ENCODE measurements at places on chromosomes 12 and 14.

DNA sequence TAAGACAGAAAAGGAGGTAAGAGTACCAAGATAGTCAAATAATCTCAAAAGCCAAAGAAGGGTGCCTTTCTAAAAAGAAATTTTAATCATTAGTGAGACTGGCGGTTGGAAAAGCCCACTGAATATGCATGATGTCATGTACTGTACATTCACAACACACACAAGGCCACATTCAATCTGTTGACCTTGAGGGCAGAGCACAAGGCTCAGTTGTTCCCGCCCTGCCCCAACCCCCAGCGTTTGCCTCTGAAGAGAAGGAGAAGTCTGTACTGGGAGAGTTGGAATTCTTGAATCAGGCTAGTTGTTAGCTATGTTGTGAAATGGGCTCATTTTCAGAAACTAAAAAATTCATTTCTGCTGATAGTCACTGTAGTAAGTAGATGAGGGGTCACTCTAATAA is 50.2 kb upstream of the NID2 start:
- no peak for DNase-seq

DNA sequence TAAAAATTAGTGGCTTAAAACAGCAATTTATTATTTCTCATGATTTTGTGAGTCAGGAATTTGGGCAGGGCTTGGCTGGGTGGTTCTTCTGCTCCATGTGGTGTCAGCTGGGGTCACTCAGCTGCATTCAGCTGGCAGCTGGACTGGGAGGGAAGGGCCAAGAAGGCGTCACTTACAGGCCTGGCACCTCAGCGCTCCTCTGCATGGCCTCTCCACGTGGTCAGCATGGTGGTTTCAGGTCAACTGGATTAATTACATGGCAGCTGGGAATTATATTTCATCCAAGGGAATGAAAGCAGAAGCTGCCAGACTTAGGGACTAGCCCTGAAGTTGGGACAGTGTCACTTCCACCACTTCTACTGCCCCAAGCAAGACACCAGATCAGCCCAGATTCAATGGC is 27.5 kb upstream of the IRF2BPL start:
- DNase-seq: no peak

DNA sequence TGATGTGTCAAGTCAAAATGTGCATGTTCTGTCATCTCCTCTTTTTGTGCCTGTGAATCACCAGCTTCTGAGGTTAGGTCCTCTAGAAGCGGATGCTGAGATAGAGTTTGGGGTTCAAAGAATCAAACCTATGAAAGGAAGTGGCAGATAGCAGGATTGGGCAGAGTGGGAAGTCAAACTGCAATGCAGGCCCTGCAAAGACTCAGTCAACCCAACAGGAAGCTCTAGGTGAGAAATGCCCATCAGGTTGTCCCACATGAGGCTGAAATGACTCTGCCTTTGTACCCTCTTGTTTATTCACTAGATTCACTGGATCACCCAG is 4.5 kb upstream of the MIA2 start:
- DNase-seq: peak; percentile 15

- DNase-seq: no peak
Measured at GRCh38 chr12:103814436-103814835, 26.6 kb downstream of the NT5DC3 start.

GRCh38 chr12:104623883-104624282 is 167.1 kb downstream of the CHST11 start:
- DNase-seq: no peak

GRCh38 chr12:2539938-2540337 is 254.8 kb upstream of the FKBP4 start:
- no peak for DNase-seq

- no peak for DNase-seq
Measured at GRCh38 chr12:66884091-66884490, 205.2 kb upstream of the GRIP1 start.

GRCh38 chr12:46373301-46374296 is 1.0 kb upstream of the SLC38A2 start:
- DNase-seq: peak; percentile 26

GRCh38 chr14:24441904-24442239 is 704 bp downstream of the SDR39U1 start:
- no peak for DNase-seq

GRCh38 chr14:33309106-33309505 is 370.4 kb downstream of the NPAS3 start:
- no peak for DNase-seq

- DNase-seq: no peak
Measured at GRCh38 chr12:51067771-51068170, 15.6 kb downstream of the CSRNP2 start.

- no peak for DNase-seq
Measured at GRCh38 chr14:81269100-81269978, 48.6 kb upstream of the GTF2A1 start.

- DNase-seq: no peak
Measured at GRCh38 chr14:72600551-72601330, 293.2 kb downstream of the DPF3 start.

DNA sequence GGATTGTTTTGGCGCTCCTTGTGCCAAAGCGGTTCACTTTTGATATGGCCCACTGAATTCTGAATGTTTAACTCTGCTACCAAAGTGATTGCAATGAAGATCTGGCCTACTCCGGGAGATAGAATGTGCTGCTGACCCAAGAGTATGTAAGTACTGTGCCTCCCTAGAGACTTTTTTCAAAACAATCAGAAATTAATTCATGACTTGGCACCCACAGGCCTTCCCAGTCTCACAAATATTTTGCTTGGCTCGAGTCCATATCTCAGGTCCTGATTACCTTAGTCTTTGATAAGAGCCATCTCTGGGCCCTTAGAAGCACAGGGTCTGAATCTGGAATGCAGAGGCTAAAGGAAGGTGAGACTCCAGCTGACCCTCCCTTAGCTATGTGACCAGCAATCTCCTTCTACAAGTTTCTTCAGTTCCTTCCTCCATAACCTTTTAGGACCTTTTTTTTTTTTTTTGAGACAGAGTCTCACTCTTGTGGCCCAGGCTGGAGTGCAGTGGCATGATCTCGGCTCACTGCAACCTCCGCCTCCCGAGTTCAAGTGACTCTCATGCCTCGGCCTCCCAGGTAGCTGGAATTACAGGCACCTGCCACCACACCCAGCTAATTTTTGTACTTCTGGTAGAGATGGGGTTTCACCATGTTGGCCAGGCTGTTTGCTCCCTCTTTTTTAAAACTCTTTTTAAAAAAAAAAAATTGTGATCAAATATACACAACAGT is 49.5 kb upstream of the METAP2 start:
- no peak for DNase-seq

DNA sequence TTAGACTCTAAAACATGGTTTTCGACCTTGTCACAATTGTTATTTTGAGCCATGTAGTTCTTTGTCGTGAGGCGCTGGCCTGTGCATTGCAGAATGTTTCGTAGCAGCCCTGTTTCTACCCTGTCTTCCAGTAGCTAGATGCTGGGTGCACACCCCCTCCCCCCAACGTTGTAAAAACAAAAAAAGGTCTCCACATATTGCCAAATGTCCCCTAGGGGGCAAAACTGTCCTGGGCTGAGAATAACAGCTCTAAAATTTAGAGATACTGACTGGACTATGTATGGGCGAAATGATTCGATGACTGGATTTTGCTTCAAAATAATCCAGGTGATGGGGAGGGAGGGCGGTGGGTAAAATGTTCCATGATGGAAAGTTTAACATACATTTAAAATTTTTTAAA is 126.1 kb upstream of the FUT8 start:
- no peak for DNase-seq

DNA sequence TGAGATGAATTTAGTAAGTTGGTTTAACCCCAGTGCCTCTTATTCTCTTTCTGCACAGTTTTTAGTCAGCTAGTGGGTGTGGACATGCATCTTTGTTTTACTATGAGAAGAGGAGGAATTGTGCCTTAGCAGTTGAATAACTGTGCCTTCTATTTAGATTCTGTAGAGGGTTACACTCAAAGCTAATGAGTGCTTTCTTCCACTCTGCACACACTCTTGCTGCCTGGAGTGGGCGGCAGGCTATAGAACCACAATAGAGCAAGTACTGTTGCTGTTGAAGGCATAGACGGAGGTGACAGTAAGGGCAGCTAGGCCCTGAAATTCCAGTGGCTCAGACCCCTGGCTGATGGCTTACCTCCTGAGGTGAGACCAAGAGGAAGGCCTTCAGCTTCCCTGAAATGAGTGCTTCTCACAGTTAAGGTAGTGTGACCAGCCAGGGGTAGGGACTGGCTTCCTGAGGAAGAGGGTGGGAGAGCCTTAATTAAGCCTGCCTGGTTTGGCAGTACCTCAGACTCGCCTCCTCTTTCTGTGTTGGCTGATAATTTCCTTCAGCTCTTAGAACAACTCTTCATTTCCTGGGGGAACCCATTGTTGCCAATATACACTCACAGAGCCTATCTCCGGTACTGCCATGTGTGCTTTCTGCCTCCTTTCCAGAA is 24.7 kb downstream of the SUSD6 start:
- DNase-seq: no peak

- DNase-seq: no peak
Measured at GRCh38 chr12:55746174-55746912, 3.4 kb downstream of the GDF11 start.

DNA sequence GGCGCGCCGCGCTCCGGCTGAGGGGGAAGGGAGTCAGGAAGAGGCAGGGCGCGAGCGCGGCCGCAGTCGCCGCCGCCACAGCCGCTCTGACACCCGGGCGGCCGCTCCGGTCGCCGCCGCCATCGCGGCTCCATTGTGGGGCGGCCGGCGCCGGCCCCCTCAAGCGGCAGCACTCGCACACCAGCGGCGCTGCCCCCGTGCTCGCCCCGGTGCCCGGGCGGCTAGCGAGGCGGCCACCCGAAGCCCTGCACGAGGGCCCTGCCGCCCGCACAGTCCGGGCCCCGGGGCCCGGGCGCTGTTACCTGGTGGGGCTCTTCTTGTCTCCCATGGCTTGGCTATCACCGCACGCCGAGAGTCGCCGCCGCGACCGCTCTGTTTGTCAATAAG is 202 bp downstream of the YAF2 start:
- DNase-seq: no peak

DNA sequence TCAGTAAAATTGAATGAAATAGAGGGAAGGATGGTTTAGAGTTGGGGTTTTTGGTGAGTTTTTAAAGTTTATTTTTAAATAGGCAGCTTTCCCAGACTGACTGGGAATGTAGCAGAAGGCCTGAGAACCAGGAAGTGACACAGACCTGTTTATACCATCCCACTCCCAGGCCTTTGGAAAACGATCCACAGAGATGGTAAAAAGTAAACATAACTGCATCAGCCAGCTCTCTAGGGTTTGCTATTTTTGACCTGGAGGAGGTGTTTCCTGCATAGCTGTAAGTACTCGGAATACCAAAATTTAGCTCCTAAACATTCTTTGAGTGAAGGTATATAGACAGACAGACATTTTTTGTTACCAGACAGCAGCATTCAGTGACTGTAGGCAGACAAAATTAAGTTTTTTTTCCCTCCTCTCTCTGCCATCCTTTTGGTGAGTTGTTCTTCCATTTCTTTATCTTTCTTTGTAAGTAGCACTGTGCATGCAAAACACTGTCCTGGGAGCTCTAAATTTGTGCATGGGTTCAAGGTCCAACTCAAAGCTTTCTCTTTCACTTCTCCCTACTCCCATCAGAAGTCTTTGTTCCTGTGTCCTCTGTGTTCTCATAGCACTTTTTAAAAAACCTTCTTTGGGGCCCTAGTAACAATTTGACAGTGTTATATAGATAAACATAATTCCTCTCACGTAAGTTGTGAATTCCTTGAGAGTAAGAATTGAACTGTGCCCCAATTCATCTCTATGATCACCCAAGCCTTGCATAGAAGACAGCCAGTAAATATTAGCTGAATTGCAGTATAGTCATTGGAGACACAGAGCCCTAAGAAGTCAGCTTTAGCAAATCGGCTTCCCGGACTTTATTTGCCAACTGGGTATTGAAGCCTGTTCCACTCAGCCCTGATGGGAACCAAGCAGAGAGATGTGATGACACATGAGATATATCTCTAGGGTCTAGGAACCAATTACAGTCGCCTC is 37.4 kb downstream of the SUSD6 start:
- DNase-seq: no peak

GRCh38 chr12:80226576-80226975 is 127.2 kb downstream of the OTOGL start:
- no peak for DNase-seq

DNA sequence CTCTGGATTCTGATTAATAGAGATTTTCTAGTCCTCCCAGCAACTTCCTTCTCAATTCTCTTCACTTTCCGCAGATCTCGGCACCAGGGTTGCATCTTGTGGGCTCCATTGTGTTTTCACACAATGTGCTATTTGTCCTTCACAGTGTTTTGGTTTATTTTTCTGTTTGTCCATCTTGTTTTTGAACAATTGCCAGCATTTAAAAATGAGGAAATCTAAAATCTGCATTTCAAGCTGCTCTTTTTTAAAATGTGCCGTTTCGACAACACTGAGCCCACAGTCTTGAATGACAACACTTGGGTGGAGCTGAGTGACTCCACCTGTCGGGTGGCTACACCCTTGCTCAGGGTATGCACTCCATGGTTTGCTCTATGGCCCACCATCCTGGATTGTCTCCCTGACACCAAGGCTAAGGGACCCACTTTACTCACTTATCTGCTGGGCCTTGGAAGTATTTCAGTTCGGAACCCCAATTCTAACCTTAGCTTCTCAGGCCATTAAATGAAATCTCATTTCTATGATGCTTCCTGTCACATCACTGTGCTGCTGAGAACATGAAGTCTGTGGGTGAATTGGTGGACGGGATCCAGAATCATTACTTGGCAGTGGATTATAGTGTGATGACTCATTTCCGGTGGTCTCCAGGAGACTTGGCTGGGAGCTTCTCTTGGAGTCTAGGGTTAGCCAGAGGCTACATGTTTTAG is 3.4 kb upstream of the MYRFL start:
- DNase-seq: no peak

DNA sequence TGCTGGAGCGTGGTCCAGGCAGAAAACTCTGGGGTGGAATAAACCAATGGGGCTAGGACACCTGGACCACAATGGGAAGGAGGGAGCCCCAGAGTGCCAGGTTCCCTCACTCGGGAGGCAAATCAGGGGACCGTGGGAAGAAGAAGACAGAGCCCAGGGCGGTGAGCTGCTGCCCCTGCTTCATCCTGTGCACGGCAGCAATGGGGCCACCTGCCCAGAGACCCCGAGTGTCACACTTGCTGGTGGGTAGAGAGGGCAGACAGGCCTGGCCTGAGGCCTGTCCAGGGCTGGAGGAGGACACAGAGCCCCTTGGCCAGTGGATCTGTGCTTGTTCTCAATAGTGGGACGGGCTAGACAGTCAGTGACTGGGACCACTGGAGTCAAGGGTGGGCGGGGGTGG is 58.2 kb downstream of the DIO3 start:
- no peak for DNase-seq

DNA sequence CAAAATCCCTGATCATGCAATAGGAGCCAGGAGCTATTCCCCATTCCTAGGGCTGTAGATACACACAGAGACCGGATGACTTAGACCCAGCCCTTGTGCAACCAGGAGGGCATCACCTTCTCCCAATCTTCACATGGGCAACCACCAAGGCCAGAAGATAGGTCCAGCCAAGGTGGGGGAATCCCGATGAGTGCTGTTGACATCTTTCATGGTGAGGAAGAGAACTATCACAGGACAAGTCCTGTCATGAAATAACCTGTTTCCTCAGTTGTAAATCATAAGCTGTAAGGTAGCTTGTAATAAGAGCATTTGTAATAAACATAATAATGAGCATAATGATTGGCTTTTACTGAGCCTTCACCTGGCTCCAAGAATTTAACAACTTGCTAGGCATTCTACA is 89.5 kb downstream of the GCH1 start:
- DNase-seq: no peak
